ENCODE measurements at places on chromosomes 4 and X. TPM values are rescaled to one million over a fixed set of nuclear protein-coding genes. Genes with fewer than 3 reads are reported as not detected.

VSIG1 gene
- total RNA-seq: 22.5 TPM

NIPAL1 gene
- 14.5 TPM for total RNA-seq

SOWAHD gene
- 0.24 TPM for total RNA-seq

TGIF2LX gene
- not detected for total RNA-seq

MAD2L1 gene
- total RNA-seq: 13.8 TPM

ASB9 gene
- total RNA-seq: 6.0 TPM

DNA sequence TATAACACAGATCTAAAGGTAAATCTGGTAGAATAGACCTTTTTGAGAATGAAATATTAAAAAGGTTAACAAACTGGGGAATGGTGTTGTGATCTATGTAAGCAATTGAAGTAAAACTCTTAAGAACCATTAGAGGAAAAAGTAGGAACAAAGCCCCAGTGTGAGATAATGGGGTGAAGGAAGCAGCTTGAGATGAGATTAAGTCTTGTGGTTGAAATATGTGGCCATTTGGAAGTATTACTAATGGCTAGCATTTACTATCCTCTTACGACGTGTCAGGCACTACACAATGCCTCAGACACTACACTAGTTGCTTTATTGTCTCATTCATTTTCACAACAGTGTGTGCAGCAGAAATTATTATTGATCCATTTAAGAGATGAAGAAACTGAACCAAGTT, 25.9 kb upstream of the NDNF start:
- no peak for DNase-seq

- DNase-seq: no peak
Measured at GRCh38 chr4:165684177-165684805, 188.7 kb upstream of the TLL1 start.

GRCh38 chr4:143473334-143474126, 40.0 kb upstream of the SMARCA5 start:
- no peak for DNase-seq

- no peak for DNase-seq
Measured at GRCh38 chr4:113446019-113446418, 315.5 kb downstream of the CAMK2D start.
